Smooth muscle cell of bladder (primary cell): ENCODE measurements at places on chromosomes 13 and 19. TPM values are rescaled to one million over a fixed set of nuclear protein-coding genes. Genes with fewer than 3 reads are reported as not detected.

Gene GPR12
- not detected in 2 replicates for total RNA-seq

Gene KCNJ14
- 0.28 and 0.46 TPM in 2 replicates for total RNA-seq

Gene ZNF714
- total RNA-seq, result 2.4 and 3.6 TPM in 2 replicates

Gene LATS2
- total RNA-seq, result 13.5 and 13.8 TPM in 2 replicates

Gene GAPDHS
- not detected in 2 replicates for total RNA-seq

Gene PTGER1
- total RNA-seq, result 4.8 and 25.6 TPM in 2 replicates

Gene MEGF8
- 17.4 and 27.0 TPM in 2 replicates for total RNA-seq

Gene HIPK4
- 0.14 and 0.18 TPM in 2 replicates for total RNA-seq

Gene FBXO17
- 11.9 and 22.3 TPM in 2 replicates for total RNA-seq

Gene TUBA3C
- total RNA-seq, result not detected in 2 replicates

Gene TNFRSF19
- total RNA-seq, result 5.7 and 11.9 TPM in 2 replicates

Gene RNF225
- not detected in 2 replicates for total RNA-seq

Gene NOTCH3
- total RNA-seq, result 7.0 and 27.4 TPM in 2 replicates

Gene ATP1A3
- under 0.01 and 0.09 TPM in 2 replicates for total RNA-seq

Gene CCDC97
- total RNA-seq, result 7.3 and 8.4 TPM in 2 replicates

Gene KLK15
- total RNA-seq, result not detected in 2 replicates

Gene GJA3
- total RNA-seq, result 0.37 and 0.57 TPM in 2 replicates

Gene ICAM1
- 6.3 and 13.2 TPM in 2 replicates for total RNA-seq

Gene ZNF793
- 1.1 and 1.8 TPM in 2 replicates for total RNA-seq

Gene IGLON5
- total RNA-seq, result not detected in 2 replicates

Gene AZU1
- total RNA-seq, result 0.18 TPM in 1 of 2 replicates, not detected in the other

Gene ZNF208
- 0.85 and 2.0 TPM in 2 replicates for total RNA-seq

Gene EXOSC5
- 8.0 TPM in 2 replicates for total RNA-seq

Gene SCEL
- under 0.01 TPM in 1 of 2 replicates, not detected in the other for total RNA-seq

Gene LHB
- total RNA-seq, result not detected in 2 replicates
